Brain (organoid and tissue), 16 donors: ENCODE measurements at places on chromosomes 4 and X.

GRCh38 chrX:18956303-18957032, 27.4 kb downstream of the PHKA2 start:
- no peak for DNase-seq

DNA sequence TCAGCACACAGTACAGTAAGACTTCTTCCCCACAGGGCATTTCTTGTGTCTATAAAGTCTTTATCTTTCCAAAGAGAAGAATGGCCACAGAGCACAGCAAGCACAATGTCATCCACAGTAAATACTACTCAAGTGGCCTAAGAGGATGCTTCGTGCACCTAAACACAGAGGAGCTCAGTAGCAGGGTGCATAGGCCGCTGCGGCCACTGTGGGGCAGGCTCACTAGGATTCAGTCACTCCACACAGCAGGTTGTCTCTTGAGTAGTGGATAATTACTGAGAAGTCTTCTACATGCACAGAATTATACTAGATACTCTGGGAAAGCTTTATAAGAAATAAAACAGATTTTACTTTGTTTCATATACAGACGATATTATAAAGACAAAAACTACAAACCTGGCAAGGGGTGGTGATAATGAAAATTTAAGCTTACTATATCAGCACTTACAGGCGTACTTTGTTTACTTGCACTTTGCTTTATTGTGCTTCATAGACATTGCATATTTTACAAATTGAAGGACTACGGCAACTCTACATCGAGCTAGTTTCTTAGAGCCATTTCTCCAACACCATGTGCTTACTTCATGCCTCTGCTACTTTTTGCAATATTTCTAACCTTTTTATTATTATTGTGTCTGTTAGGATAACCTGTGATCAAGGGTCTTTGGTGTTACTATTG, 78.5 kb downstream of the PRDM5 start:
- no peak for DNase-seq

DNA sequence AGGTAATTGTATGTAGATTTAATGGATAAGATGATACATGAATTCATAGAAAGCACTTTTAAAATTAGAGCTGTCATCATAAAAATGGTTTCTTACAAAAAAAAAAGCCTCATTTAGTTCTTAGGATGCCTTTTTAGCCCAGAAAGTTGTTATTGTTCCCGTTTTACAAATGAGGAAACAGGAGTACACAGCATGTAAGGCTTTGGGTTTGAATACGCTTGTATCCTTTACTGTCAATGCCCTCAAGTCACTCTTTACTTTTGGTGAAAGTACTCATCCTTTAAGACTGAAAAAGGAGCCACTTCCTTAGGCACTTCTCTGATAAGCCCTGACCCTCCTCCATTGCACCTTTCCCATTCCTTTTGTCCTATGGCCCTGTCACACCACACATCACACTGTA, 4.9 kb downstream of the EREG start:
- DNase-seq = no peak

DNA sequence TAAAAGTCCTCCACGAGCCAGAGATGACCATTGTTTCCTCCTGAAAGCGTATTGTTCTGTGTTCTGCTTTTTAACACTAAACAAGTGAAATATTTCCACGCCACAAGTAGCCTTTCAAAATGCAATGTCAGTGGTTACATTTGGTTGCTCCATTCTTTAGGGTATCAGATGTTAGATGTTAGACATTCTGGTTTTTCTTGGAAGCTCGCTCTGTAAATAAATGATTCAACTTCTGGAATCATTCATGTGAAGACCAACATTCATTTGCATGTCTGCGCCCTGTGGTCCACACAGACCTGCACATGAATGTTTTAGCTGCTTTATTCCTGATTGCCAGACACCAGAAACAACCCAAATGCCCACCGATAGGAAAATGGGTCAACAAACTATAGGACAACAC, 38.0 kb upstream of the HELT start:
- DNase-seq = no peak

GRCh38 chr4:177070533-177071058, 239.1 kb upstream of the NEIL3 start:
- DNase-seq = no peak

GRCh38 chr4:181121733-181122132, 1121.5 kb upstream of the TENM3 start:
- DNase-seq = no peak

DNA sequence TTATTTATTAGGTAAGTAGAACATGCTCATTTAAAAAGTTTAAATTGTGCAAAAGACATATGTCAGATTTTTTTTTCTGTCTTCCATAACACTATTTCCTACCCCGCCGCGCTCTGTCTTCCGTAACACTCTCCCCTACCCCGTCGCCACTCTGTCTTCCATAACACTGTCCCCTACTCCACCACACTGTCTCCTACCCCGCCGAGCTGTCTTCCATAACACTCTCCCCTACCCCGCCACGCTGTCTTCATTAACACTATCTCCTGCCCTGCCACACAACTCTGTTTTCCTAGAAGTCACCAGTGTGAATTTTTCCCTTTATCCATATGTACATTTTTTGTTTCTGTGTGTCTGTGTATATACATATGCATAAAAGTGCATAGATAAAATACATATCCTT, 4.4 kb downstream of the MSMO1 start:
- peak; percentile 34 for DNase-seq
